ENCODE measurements at places on chromosomes 6 and 20.

- DNase-seq: no peak
Observed at GRCh38 chr6:17813542-17813941, 106.8 kb upstream of the NUP153 start.

DNA sequence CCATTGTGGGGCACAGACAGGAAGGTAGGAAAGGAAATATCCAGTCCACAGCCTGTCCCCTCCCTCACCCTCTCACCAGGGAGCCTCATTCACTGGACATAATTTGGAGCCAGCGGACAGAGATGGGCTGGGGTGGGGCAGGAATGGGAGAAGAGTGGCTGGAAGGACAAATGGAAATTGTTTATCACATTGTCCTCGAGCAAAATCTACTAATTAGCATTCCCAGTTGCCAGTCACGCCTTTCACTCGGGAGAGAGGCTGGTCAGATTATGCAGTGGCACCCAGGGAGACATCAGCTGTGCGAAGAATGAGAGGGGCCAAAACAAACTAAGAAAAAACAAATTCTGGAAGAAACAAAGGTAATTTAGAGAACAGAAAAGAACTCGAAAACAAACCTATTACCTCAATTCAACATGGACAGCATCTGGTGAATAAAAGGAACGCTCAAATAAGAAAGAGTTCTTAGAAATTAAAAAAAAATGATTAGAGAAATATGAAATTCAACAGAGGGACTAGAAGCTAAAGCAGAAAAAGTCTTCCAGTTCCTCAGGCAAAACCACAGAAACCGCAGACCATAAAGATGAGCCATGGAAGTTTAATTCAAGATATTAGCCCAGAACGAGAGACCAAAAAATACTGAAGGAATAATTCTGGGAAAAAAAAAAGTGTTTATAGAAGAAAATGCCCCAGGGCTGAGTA is 108.5 kb upstream of the RALGAPA2 start:
- no peak for DNase-seq

DNA sequence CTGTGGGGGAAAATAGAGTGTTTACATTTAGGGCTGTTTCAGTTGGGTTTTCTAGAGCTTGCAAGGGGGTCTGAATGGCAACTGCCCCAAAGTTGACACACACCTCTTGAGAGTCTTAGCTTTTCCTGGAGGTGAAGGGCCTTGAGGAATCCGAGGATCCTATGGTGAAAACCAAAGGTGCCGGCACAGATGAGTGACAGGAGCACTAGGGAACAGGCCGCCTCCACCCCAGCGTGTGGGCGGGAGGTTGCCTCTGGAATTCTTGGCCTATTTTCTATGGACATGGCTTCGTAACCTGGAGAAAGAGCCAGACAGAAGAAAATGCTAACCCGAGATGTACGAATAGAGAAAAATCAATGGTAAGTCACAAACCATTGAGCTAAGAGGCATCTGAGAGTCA is 283.2 kb upstream of the FOXQ1 start:
- no peak for DNase-seq

DNA sequence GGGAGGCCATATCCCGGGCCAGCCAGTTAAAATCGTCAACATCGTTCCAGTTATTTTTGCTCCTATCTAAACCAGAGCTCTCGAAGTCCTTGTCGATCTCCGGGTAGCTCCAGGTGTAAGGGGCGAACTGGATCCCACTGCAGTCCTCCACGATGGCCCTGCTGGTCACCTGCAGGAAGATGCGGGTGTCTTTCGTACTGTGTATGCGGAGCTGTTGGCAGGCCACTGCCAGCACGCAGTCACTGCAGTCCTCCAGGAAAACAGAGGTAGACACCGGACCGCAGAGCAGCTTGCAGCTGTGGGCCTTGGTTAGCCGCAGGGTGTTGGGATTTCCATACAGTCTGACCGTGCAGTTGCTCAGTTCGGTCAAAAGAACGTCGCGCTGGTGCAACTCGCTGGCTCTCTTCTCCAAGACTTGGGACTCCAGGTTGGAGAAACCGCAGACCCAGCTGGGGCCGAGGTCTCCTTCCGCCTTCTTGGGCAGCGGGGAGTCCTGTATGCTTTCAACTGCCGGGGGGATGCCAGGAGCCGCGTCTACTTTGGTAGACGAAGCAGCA is 742 bp downstream of the TBCC start:
- DNase-seq: no peak

- DNase-seq: no peak
Observed at GRCh38 chr6:16398587-16398986, 160.2 kb downstream of the GMPR start.
